ENCODE measurements at places on chromosomes 16 and 17. TPM values are rescaled to one million over a fixed set of nuclear protein-coding genes. Genes with fewer than 3 reads are reported as not detected.

DNA sequence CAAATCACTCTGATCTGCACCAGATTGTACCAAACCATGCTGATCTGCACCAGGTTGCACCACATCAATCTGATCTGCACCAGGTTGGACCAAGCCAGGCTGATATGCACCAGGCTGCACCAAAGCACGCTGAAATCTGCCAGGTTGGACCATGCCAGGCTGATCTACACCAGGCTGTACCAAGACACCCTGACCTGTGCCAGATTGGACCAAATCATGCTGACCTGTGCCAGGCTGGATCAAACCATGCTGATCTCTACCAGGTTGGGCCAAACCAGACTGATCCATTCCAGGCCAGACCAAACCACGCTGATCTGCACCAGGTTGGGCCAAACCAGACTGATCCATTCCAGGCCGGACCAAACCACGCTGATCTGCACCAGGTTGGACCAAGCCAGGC is 15.5 kb downstream of the QRICH2 start:
- no peak for DNase-seq

DNA sequence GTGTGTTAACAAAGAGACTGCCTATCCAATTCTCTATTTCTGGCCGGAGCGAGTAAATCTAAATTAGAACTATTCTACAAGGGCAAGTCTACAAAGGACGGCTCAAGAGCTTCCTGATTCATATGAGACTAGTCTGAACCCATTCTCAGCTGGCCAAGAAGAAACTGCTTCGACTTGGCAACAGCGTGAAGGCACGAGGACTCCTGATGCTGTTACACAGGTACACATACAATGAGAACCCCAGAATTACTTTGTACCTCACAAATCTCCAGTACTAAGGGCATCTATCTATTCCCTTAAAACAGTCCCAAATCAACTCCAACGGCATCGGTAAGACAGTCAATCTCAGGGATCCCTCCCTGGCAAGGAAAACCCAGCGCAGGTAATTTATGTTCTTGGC is 1.5 kb downstream of the CRK start:
- DNase-seq: no peak

DNA sequence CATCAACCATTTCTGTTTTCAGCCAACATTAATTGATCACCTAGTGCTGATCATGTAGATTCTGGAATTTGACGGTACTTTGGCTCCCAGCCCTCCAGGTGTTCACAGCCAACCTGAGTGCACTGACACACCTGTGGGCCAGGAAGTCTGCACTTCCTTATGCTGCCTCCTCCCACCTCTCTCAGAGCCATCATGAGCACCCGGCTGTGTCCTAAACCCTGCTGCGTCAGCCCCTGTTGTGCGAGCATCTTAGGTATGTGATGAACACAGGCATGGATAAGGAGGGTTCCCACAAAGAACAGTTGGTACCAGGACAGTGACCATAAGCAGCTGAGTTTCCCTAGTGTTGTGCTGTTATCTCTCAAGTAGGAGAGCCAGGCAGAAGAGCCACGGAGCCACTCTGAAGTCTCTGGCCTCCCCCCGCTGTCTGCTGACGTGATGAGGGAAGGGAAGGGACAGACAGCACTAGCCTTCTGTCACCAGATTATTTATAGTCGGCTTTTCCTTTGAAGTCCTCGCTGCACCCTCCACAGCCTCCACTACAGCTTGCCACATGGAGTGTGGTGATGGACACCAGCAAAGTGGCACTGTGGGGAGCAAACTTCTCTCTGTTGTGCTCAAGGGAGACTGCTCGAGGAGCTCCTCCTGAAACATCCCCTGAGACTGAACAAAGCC is 162.8 kb upstream of the ANKFN1 start:
- no peak for DNase-seq

DNA sequence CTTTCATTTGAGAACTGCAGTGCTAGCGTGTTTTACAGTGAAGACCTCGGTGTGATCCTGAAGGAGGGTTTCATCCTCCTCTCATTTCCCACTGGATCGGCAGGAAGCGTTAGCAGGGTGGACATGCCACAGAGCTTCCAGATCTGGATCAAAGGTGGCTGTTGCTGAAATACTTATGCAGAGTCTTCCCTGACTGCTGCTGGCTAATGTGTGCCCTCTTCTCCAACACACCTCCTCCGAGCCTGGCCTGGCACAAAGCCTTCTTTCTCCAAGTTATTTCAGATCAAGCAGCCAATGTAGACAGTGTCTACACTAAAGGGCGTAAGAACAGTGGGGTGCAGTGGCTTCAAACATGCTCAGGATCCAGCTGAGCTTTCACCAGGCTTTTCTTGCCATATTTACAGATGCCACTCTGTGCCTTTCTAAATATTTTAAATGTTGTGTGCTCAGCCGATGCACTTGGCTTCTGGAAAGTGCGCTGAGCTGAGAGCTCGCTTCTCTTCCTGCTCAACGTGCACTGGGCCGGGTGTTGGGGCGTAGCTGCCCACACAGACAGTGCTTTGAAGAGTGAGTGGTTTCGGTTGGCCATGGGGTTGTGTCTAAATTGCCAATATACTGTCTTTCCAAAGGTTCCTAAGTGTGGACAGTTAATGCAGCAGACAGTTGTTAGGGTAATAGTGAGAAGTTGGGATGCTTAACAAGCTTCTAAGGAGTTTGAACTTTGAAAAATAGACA is 2.1 kb downstream of the ZNF750 start:
- DNase-seq: no peak

GRCh38 chr17:11899537-11899942 is 97.7 kb downstream of the ZNF18 start:
- DNase-seq: no peak

PLXDC1 gene
- not detected for total RNA-seq
